ENCODE measurements at places on chromosomes 12 and 14.

DNA sequence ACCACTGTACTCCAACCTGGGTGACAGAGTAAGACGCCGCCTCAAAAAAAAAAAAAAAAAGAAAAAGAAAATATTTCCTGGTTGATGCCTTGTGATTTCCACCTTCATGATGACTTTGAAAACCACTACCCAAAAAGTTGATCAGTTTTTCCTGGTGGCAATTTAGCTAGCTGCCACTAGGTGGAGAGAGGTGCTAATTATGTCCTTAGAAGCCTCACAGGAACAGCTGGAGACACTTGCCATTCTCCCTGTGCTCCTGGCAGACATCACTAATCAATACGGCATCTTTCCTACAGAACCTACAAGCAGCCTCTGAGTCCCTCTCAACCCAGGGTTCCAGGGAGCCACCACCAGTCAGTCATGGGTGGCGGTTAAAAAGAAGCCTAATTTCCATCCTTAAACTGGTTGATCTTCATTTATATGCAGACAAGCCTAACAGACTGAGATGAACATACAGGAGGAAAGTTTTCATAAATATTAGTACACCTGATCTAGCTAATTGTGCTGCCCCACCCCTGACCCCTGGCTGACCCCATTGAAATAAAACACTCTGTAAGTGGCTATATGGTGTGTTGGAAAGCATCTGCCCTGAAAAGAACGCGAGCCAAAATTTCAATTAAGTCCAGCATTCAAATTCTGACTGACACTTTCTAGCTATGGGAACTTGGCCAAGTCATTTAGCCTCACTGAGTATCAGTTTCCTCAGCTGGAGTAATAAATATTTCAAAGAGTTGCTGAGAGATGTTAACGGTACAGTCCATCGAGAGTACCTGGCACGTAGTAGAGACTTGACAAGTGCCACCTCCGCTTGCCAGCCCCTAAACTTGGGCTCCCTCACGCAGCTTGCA, 6.2 kb upstream of the OAS1 start:
- DNase-seq: peak; percentile 22

- DNase-seq: no peak
Measured at GRCh38 chr14:37340353-37340752, 142.6 kb downstream of the MIPOL1 start.

DNA sequence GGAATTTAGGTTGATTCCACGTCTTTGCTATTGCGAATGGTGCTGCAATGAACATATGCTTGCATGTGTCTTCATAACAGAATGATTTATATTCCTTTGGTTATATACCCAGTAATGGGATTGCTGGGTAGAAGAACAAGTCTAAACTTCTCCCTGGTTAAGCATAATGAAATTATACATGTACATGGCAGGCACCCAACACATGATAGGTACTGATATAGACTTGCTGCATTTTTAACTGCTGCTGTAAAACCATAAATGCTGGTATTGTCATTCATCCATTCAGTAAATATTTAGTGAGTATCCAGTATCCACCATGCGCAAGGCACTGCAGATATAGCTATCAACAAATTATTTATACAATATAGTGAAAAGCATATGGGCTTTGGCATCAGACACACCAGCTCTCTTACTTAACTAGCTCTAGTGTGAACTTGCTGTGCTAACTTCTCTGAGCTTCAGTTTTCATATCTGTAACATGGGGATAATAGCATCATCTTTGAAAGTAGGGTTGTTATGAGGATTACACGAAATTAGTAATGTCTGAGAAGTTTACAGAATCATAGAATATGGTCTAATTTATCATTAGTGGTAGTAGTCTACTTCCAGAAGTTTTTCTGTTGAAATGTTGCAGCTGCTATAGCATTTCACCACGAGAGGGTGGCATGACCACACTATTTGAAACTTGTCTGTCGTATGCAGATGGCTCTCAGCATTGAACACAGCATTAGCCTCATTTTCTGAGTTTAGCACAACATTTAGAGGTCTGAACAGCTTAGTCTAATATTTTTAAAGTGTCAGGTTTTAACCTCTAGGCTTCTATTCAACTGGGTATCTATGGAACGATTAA, 32.0 kb upstream of the SEL1L start:
- DNase-seq: peak; percentile 21

DNA sequence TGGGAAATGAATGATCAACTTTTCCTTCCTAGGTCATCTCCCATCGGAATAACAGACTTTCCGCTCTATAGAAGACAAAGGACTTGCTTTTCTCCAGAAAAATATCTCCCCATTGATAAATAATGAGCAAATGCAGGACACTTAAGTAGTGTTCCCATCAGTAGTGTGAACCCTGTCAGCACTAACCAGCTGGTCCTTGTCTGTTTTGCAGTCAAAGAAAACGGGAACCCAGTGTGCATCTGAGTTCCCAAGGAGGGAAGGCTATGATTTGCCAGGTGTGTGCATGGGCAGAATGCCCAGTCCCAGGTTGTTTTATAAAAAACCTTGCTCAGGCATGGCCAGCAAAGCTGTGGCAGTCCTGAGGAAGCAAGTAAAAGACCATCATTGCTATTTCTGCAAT, 256.5 kb upstream of the HMGA2 start:
- DNase-seq: no peak

Data from retina (tissue), 1 donor.